A172 (cell line): ENCODE measurements at places on chromosomes 12 and 14.
A peak's percentile ranks its signal among the peaks of the same experiment; 100 is the strongest.

- DNase-seq: no peak
These were observed 39.6 kb downstream of the CFAP251 start for GRCh38 chr12:121957861-121958515.

DNA sequence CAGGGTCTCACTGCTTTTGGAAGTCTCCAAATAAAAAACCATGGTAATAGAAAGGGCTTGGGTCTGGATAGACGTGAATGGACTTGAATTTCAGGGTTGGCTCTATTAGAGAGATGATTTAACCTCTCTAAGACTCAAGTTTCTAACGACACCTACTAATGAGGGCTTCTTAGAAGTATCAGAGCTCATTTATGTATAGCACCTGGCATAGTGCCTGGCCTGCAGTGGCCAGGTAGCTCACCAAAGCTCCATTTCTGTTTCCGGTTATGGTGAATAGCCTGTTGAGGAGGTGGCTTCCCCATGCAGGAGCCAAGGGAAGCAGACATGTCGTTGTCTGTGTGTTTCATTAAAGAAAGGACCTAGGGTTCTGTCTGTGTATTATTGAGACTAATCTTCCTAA is 108.6 kb downstream of the ETV6 start:
- no peak for DNase-seq

DNA sequence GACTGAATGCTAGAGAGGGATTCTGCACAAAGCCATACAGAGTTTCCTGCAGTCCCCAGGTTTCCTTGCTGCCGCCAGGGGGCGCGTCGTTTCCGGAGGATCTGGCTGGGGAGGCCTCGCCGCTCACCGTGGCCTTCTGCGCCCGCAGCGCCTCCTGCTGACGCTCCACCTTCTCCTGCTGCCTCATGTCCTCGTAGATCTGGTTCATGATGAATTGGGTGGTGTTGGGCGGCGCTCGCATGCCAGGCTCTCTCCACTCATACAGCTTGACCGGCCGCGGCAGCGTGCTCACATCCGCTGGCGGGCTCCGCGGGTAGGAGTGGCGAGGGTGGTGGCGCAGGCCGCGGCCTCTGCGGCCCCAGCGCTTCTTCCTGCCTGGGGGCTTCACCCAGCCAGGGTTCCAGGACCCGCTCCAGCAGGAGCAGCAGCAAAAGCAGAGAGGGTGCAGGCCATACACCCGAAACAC is 987 bp downstream of the CCER1 start:
- no peak for DNase-seq

DNA sequence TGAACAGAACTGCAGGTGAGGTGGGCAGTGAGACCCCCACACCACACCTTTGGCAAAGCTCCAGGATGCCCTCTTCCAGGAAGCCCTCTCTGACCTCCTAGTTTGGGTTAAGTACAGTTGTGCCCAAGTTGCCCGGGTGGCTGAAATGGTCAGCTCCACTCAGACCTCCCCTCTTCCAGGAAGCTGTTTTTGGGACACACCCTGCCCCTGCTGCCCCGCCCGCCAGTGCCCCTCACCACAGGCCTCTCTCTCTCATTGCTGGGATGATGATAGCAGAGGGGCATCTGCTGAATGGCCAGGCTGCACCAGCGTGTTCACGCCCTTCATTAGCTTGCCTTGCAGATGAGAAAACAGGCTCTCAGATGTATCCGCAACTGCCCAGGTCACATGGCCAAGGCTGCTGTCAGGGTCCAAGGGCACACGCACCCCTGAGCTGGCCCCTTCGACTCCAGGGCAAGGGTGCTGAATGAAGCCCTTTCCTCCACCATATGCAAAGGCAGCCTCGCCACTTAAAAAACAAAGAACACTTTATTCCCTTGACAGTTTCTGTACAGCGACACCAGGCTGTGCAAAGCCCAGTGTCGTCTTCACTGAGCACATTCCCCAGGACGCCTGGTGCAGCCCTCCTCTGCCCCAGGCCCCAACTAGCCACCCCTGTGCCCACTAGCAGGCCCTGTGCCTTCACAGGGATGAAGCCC is 15.5 kb downstream of the SLC25A29 start:
- no peak for DNase-seq

DNA sequence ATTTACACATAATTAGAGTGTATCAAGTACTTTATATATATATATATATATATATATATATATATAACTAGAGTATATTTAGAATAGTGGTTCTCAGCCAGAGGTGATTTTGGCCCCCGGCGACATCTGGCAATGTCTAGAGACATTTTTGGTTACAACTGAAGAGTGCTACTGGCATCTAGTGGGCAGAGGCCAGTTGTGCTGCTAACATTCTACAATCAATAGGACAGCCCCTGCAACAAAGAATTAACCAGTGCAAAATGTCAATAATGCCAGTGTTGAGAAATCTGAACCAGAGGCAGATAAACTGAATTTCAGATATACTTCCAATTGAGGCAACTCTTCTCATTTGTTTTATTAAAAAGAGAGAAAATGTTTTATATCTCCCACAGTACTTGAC is 8.9 kb downstream of the GTF2A1 start:
- no peak for DNase-seq

DNA sequence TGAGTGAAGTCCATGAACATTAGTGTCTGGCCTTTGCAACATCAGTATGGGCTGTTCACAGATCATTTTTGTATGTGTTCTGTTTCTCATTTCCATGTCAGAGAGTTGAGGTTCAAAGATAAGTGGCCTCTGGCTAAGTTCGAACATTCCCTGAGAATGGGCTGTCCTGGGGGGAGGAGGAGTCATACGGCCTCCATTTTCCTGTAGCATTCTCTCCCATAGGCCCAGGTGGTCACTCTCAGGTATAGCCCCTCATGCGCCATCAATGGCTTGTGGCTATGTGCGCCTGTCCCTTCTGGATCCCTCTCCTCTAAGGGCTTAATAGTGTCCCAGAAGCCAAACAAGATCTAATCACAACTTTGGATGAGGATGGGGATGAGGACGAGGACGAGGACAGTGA is 165.0 kb downstream of the PAX9 start:
- DNase-seq: no peak

DNA sequence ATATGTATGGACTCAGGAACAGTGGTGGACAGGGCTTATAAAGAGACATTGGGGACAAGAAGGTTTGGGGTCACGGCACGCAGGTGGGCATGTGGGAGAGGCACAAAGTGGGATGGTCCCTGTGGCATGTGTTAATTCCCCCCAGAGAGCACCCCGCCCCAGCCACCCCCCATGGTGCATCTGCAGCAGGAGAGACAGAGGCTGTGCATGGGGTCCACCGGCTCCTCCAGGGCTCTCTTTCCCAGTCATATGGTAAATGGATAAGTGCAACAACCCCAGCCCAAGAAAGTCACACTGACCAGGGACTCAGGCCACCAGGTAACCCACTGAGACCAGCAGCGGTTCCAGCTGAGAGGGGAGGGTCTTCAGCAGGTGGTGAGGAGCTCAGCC is 242.1 kb downstream of the BCL11B start:
- DNase-seq: no peak

DNA sequence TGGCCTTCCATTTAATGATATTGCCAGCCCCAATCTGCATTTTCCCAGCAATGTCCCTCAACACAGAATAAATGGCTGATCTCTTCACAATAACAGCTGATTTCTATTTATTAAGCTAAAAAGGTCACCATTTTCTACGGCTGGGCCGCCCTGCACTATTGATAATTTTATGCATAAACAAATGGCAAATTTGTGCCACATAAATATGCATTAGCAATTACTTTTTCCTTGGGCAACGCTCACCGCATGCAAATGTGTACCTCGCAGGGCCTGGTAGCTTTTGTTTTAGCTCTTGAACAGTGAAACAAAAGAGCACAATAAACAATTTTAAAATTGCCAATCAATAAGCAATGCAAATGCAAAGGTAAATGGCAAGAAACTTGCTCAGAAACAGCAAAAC is 331.9 kb upstream of the SOX5 start:
- no peak for DNase-seq

DNA sequence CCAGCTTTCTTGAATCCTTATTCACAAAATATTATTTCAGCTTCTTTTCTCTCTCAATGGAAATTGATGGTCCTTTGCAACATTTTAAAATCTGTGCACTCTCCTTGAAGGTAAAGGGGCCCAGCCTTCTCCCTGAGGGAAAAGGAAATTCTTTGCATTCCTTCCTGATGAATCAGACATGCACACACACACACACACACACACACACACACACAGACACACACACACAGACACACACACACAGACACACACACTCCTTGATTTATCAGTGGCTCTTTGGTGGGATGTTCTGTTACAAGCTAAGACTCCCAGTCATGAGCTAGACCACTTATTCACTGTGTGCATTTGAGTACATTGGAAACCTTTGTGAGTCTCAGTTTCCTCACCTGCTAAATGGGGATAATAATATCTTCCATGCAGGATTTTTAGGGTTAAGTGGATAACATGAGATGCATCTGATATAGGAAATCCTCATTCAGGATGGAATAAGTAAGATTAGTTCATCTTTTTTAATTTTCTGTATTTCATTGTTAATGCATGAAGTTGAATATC is 45.1 kb upstream of the HMGA2 start:
- DNase-seq: peak; percentile 57

- no peak for DNase-seq
These were observed 116.2 kb downstream of the TRHDE start for GRCh38 chr12:72388322-72388721.

DNA sequence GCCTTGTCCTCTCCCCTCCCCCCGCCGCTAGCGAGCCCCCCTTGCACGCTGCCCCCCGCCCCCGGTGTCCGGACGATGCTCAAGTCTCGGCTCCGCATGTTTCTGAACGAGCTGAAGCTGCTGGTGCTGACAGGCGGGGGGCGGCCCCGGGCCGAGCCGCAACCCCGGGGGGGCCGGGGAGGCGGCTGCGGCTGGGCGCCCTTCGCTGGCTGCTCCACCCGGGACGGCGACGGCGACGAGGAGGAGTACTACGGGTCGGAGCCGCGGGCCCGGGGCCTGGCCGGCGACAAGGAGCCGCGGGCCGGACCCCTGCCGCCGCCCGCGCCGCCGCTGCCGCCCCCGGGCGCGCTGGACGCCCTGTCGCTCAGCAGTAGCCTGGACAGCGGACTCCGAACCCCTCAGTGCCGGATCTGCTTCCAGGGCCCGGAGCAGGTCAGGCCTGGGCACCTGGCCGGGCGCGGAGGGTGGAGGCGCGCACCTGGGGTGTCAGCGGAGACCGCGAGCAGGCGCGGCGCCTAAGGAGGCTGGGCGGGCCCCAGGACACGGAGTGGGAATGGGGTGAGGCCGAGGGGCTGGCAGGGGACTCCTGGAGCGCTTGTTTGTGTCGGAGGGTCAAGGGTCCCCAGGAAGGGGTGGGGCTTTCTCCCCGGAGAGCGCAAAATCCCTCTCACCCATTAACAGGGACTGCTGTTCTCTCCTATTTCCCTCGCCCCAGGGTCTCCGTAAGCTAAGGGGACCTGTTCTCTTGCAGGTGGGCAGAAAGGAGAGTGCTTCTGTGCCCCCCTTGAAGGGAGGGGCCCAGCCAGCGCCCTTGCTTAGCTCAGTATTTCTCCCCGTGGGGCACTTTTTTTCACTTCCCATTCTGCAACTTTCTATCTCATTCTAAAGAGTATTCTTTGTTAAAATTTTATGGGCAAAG is 810 bp downstream of the MARCHF9 start:
- no peak for DNase-seq

DNA sequence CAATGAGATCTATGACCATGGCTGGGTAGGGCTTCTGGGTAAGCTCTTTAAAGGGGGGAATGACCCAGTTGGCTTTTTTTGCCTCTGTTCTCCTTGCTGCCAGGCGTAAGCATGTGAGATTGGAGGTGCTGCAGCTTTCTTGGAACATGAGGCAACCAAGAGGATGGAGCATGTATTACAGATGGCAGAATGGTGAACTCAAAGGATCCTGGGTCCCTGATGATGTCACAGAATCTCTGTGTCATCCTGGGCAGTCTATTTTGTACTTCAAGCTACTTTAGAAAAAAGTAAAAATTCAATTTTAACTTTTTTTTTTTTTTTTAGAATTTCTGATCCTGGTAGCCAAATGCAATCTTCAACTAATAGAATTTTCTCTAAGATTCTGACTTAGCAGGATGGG is 8.0 kb downstream of the KRT82 start:
- no peak for DNase-seq

- no peak for DNase-seq
These were observed 5.8 kb downstream of the ASPG start for GRCh38 chr14:104091061-104091926.

GRCh38 chr14:59333668-59334067 is 131.5 kb downstream of the GPR135 start:
- no peak for DNase-seq

GRCh38 chr14:61716956-61717355 is 21.6 kb downstream of the HIF1A start:
- no peak for DNase-seq

DNA sequence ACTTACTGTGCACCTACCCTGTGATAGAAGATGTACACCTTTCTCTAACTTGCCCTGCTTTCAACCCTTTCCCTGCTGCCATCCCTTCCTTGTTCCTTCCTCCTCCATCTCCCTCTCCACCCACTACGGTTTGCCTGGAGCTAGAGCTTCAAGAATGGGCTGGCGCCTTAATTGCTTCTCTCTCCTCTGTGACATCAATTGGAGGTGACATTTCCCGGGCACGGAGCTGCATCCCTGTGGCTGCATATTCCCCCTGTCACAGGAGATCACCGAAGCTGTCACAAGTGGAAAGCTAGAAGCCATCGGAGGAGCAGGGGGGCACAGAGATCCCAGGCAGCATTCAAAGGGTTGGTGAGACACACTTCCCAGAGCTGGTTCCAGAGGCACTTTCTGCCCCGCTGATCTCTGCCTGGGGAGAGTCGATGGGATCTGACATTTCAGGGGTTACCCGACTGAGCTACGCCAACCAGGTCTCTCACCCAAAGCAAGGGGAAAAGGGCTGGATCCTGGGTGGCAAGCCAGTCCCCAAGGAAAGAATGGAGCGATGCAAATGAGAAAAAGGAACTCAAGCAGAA is 604.9 kb downstream of the MED13L start:
- DNase-seq: no peak

- no peak for DNase-seq
These were observed 36.3 kb upstream of the PLEKHA5 start for GRCh38 chr12:19093218-19093617.

DNA sequence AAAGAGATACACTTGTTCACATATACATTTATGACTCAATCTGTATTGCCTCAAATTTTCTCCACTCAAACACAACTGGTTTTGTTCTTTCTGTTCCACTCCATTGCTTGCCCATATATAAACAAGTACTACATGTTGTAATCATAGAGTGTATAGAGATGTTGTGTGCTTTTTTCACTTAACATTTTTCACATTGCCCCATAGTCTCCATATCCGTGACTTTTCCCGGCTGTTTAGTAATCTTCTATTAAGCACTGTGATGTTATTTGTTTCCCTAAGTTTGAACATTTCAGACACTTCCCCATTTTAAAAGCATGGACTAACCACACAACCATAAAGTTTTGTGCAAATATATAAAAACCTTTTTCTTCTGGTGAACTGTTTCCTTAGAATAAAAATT is 45.5 kb upstream of the PTPRR start:
- DNase-seq: no peak

- no peak for DNase-seq
These were observed 162.8 kb upstream of the SLC38A2 start for GRCh38 chr12:46535376-46535775.

GRCh38 chr12:116346741-116347140 is 69.2 kb upstream of the MED13L start:
- DNase-seq: peak; percentile 65

GRCh38 chr12:101667591-101667990 is 29.8 kb upstream of the CHPT1 start:
- DNase-seq: no peak

- DNase-seq: no peak
These were observed 292.6 kb downstream of the C12orf75 start for GRCh38 chr12:105622846-105623736.
